ENCODE measurements at places on chromosomes 7 and 10. TPM values are rescaled to one million over a fixed set of nuclear protein-coding genes. Genes with fewer than 3 reads are reported as not detected.

MYH16 gene
- total RNA-seq: under 0.01 TPM

SRRM3 gene
- 2.7 TPM for total RNA-seq

HOXA9 gene
- total RNA-seq: not detected

PDE6C gene
- not detected for total RNA-seq

MACROH2A2 gene
- total RNA-seq: 20.4 TPM

PAPSS2 gene
- total RNA-seq: 12.2 TPM

STEAP1B gene
- total RNA-seq: not detected

ATXN7L1 gene
- 4.2 TPM for total RNA-seq

WEE2 gene
- total RNA-seq: not detected

LSM8 gene
- total RNA-seq: 23.9 TPM

RBM48 gene
- 10.6 TPM for total RNA-seq

BTBD16 gene
- total RNA-seq: not detected

CFAP58 gene
- 0.39 TPM for total RNA-seq

NOS3 gene
- total RNA-seq: 14.1 TPM

OR2A42 gene
- not detected for total RNA-seq

NUTM2E gene
- 0.11 TPM for total RNA-seq

NFKB2 gene
- 19.0 TPM for total RNA-seq

GJC3 gene
- total RNA-seq: not detected

CBLL1 gene
- total RNA-seq: 29.3 TPM

OR9A2 gene
- 1.2 TPM for total RNA-seq

CPED1 gene
- total RNA-seq: 0.39 TPM

IGF2BP3 gene
- 93.9 TPM for total RNA-seq

DNAJC1 gene
- 33.7 TPM for total RNA-seq

TMEM196 gene
- total RNA-seq: not detected

MINDY4 gene
- 4.0 TPM for total RNA-seq

LIPJ gene
- not detected for total RNA-seq

ZC3HAV1L gene
- total RNA-seq: 55.2 TPM

FAM25G gene
- 9.0 TPM for total RNA-seq

TMEM26 gene
- total RNA-seq: under 0.01 TPM

SLC29A4 gene
- 0.43 TPM for total RNA-seq

ITPRID1 gene
- total RNA-seq: under 0.01 TPM

PILRB gene
- 14.1 TPM for total RNA-seq

SPAG6 gene
- not detected for total RNA-seq

NRAP gene
- total RNA-seq: not detected

FXYD4 gene
- not detected for total RNA-seq

VPS26A gene
- total RNA-seq: 22.0 TPM

MOSPD3 gene
- 20.4 TPM for total RNA-seq

EFCAB10 gene
- total RNA-seq: 0.39 TPM

PRKAR2B gene
- 0.39 TPM for total RNA-seq

LRRC61 gene
- 7.9 TPM for total RNA-seq

AVPI1 gene
- total RNA-seq: 21.2 TPM

AP5Z1 gene
- total RNA-seq: 31.2 TPM

LIPN gene
- total RNA-seq: not detected

PTPRN2 gene
- under 0.01 TPM for total RNA-seq

GRID2IP gene
- not detected for total RNA-seq

DDC gene
- not detected for total RNA-seq

LRWD1 gene
- 20.8 TPM for total RNA-seq

SFTPD gene
- total RNA-seq: not detected

CYP26A1 gene
- not detected for total RNA-seq

DEPP1 gene
- total RNA-seq: 1.2 TPM
